T-helper 2 cell treated with Interferon-gamma antibody and Interleukin-4, amounts not matched to agents 100 ng/mL and 5 ng/mL, for 36 hours (primary cell): ENCODE measurements at places on chromosomes 1 and 21. TPM values are rescaled to one million over a fixed set of nuclear protein-coding genes. Genes with fewer than 3 reads are reported as not detected.

Gene CIART
- total RNA-seq, result 1.3 and 1.5 TPM in 2 replicates

Gene TSPAN2
- total RNA-seq, result 3.3 and 3.4 TPM in 2 replicates

Gene FMO3
- total RNA-seq, result not detected in 2 replicates

Gene CASQ1
- 0.11 TPM in 1 of 2 replicates, not detected in the other for total RNA-seq

Gene OLIG2
- not detected in 2 replicates for total RNA-seq

Gene CNIH3
- 1.2 and 2.0 TPM in 2 replicates for total RNA-seq

Gene SH3BGR
- 0.75 and 1.0 TPM in 2 replicates for total RNA-seq

Gene RIMKLA
- 1.2 and 1.7 TPM in 2 replicates for total RNA-seq

Gene SPATA21
- 0.11 TPM in 1 of 2 replicates, not detected in the other for total RNA-seq

Gene CFHR5
- total RNA-seq, result not detected in 2 replicates

Gene OR10Z1
- not detected in 2 replicates for total RNA-seq

Gene L1TD1
- total RNA-seq, result not detected in 2 replicates

Gene OR2L2
- total RNA-seq, result 0.05 and 0.11 TPM in 2 replicates

Gene ERICH3
- total RNA-seq, result not detected in 2 replicates

Gene CELA2B
- total RNA-seq, result not detected in 2 replicates

Gene ANKRD35
- total RNA-seq, result 0.48 and 0.66 TPM in 2 replicates

Gene ESPN
- total RNA-seq, result 1.1 and 1.8 TPM in 2 replicates
